Epithelial cell of esophagus (primary cell): ENCODE measurements at places on chromosomes 12 and 14.

- DNase-seq = peak; percentile 90
Observed at GRCh38 chr14:89378119-89378518, 38.9 kb downstream of the FOXN3 start.

DNA sequence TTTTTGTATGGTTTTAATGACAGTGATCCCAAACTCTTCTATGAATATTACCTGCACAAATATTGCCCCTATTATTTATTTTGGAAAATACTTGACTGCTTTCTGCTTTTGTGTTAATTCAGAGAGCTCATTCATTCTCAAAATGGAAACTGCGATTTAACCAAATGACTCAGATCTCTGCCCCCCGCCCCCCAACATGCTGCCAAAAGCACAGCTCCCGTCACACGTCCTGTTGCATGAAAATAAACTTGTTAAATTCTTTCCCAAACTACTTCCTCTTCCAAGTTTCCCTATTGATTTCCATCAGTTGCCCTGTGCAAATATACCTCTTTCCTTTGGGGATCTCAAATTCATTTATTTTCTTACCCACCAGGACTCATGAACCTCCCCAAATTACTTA, 18.0 kb upstream of the NRDE2 start:
- no peak for DNase-seq

DNA sequence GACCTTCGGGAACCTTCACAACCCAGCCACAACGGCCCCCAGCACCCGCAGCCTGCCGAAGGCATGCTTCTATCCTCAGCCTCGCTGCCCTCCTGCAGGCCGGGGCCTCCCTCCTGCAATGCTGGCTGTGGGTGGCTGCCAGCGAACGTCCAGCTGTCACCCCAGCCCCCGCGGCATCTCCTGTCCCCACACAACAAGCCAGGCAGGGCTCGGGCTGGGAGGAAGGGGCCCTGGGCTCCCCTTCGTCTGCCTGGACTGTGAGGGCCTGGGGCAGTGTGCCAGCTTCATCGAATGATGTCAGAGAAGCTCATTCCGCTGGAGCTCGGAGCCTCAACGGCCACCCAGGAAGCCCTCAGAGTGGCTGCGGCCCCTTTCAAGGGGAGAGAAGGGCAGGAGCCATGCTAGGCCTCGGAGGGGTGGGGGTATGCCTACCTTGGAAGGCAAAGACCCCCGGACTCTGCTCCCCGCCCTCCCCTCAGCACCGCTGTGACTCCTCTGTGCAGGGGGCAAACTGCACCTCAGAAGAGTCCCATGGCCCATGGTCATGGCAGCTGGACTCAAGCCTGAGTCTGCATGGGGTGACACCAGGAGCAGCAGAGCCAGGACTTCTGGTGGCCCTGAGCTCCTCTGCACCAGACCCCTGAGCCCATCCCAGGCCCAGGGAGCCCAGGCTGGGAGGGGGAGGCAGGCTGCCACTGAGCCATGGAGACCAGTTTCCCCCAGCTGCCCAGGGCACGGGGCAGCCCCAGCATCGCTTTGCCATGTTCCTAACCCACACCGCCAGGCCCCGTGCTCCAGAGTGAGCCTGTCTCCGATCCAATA, 24.7 kb upstream of the C14orf180 start:
- DNase-seq = no peak

- DNase-seq = no peak
Observed at GRCh38 chr14:106802413-106803364, 1276.3 kb downstream of the TMEM121 start.

- peak; percentile 86 for DNase-seq
Observed at GRCh38 chr12:130768120-130768519, 52.0 kb upstream of the RIMBP2 start.

- peak; percentile 64 for DNase-seq
Observed at GRCh38 chr12:17079251-17079909, 473.4 kb upstream of the LMO3 start.

DNA sequence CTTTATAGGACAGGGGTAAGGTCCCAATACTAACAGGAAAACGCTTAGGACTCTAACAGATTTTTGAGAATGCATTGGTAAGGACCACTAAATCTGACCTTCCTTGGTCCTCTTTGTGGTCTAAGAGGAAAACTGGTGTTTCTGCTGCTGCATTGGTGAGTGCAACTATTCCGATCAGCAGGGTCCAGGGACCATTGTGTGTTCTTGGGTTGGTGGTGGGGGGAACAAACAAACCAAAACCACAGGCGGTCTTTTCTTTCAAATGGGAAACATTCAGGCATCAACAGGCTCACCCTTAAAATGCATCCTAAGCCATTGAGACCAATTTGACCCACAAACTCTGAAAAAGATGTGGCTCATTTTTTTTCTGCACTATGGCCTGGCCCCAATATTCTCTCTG, 20.7 kb downstream of the EPYC start:
- DNase-seq = no peak

GRCh38 chr14:92819011-92819597, 25.0 kb downstream of the GOLGA5 start:
- DNase-seq = no peak

- no peak for DNase-seq
Observed at GRCh38 chr14:48738186-48738925, 847.8 kb downstream of the RPS29 start.
